ENCODE measurements at places on chromosomes 7 and 10.

- no peak for DNase-seq
Observed at GRCh38 chr7:125061-125475, 67.3 kb upstream of the FAM20C start.

DNA sequence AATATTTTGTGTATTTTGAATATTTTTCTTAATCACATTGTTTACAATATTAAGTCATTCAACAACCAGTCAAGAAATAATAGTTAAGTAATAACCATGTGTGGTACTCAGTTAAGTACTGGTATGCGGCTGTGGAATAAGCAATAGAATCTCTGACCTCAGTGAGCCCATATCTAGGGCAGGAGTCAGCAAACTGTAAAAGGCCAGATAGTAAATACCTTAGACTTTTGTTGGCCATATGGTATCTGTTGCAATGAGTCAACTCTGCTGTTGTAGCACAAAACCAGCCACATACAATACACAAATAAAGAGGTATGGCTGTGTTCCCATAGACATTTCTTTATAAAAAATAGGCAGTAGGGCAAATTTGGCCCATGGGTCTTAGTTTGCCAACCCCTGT is 311.6 kb upstream of the SEMA3A start:
- DNase-seq: no peak

DNA sequence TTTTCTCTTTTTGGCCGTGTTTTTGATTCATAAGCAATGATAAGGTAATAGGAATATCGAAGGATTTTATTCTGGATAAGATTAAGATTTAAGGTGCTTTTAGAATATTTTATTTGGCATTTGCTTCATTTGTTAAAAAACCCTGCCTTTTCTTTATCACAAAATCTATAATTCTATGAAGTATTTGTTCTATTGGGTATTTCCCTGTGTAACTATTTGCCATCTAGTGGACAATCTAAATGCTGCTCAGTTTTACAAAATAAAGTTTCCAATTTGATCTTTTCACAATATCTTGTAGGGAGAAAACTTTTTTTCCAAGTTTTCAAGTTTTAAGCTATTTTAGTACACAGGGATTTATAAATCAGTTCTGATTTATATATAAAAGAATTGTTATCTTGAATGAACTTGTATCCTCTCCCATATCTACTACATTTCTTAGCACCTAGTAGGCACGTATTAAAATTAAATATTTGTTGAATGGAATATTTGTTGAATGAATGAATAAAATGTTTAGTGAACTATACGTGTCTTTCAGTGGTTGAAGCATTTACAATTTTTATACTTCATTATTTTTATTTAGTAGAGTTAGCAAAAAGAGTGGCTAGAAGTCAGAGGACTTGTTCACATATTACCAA is 26.5 kb downstream of the ANKRD7 start:
- DNase-seq: no peak

DNA sequence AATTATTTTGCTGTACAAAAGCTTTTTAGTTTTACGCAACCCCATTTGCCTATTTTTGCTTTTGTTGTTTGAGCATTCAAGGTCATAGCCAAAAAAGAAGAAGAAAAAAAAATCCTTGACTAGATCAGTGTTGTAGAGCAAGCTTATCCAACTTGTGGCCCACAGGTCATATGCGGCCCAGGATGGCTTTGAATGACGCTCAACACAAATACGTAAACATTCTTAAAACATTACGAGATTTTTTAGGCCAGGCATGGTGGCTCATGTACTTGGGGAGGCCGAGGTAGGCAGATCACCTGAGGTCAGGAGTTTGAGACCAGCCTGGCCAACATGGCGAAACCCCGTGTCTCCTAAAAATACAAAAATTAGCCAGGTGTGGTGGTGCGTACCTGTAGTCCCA is 8.1 kb upstream of the MALSU1 start:
- no peak for DNase-seq

GRCh38 chr7:17618652-17618974 is 320.2 kb downstream of the AHR start:
- DNase-seq: no peak

DNA sequence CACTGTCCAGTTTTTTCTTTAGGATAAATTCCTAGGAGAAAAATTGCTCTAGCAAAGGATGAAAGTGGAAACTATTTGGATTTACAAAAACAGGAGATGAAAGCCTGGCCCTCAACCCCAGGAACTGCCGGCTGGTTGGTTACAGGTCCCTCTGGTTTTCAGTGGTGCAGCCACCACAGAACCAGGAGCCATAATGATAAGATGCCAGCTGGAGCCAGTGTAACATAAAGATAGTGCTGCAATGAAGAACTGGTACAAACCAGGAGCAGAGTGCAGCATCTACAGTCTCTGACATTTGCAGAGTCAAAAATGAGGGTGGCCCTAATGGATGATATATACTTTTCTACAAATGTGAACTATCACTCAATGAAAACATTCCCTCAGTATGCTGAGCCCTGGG is 20.4 kb upstream of the NUP42 start:
- no peak for DNase-seq

- no peak for DNase-seq
Observed at GRCh38 chr7:130070861-130071622, 708 bp downstream of the KLHDC10 start.

GRCh38 chr7:157371296-157371695 is 34.5 kb downstream of the DNAJB6 start:
- DNase-seq: no peak

GRCh38 chr7:47351233-47352154 is 230.4 kb downstream of the TNS3 start:
- no peak for DNase-seq

GRCh38 chr7:31029251-31030042 is 22.7 kb upstream of the ADCYAP1R1 start:
- no peak for DNase-seq

DNA sequence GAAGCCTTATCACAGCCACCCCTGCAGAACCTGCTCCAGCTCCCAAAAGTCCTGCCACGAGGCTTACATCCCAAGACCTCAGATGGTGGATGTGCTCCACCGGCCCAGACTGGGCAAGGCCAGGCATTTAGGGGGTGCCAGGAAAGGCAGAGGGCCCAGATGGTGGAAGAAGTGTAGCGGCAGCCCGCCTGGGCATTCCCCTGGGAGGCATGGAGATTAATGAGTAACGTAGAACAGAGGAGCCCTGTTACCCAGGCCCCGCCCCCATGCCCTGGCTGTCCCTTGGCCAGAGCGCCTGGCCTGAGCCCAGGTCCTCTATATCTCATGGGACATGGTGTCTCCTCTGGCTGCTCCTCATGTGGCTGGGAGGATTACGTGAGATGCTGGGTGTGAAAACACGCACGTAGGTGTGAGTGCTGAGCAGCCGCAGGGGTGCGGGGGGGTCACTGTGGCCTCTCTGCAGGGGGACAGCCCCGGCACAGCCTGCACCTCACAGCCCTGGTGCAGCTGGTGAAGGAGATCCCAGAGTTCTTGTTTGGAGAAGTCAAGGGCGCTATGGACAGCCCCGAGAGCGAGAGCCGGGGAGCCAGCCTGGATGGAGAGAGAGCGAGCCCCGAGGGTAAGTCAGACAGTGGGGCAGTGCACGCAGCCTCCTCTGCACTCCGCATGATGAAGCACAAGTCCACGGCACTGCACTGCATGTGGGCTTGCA is 52.9 kb downstream of the ZNF467 start:
- no peak for DNase-seq

- peak; percentile 59 for DNase-seq
Observed at GRCh38 chr7:77799078-77799964, 748 bp downstream of the PHTF2 start.

- no peak for DNase-seq
Observed at GRCh38 chr10:118356628-118357027, 14.5 kb upstream of the FAM204A start.

GRCh38 chr7:91717681-91718470 is 162.6 kb downstream of the MTERF1 start:
- DNase-seq: no peak

DNA sequence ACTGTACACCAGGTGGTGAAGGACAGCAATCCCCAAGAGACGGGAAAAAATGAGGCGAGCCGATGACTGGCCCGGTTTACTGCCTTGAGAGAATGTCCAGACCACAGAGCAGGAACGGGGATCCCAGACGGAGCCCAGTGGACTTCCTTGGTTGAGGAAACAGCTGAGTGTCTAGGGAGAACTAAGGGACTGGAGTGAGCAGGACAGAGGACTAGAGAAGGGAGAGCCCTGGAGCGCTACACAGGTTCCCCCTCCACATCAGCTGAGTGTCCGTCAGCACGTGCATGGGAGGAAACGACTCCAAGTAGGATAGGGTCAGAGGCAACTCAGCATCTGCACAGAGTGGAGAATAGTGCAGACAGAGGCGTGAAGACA is 7.1 kb upstream of the WDR86 start:
- DNase-seq: no peak

DNA sequence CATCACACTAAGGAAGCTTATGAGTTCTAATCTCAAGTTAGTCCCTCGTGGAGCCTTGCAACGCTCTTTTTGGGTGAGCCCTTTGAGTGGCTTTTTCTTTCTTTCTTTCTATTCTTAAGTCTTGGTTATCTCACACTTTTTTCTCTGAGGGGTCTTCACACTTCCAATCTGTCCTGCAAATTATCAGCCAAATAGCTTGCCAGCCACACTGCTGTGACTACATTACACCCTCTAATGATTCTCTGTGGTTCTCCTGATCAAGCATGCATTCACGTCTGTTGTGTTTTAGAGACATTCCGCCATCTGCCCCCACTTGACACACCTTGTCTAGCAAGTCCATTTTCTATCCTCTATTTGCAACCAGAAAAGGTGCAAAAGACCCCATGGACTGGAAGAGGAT is 340.2 kb downstream of the THSD7A start:
- DNase-seq: no peak

- DNase-seq: no peak
Observed at GRCh38 chr10:74901867-74902450, 75.6 kb downstream of the KAT6B start.

DNA sequence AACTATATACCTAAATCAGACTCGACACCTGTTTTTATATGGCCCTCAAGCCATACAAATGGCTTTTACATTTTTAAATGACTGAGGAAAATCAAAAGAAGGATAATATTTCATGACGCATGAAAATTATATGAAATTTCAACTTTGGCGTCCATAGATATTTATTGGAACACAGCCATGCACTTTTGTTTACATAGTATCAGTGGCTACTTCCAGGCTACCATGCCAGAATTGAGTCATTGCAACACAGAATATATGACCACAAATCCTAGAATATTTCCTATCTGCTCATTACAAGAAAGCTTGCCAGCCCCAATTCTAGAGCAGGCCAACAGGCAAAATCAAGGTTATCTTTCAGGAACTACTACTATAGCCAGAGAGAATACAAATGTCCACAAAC is 29.3 kb downstream of the AFAP1L2 start:
- DNase-seq: no peak

- DNase-seq: no peak
Observed at GRCh38 chr7:46139079-46139478, 218.0 kb upstream of the IGFBP3 start.

DNA sequence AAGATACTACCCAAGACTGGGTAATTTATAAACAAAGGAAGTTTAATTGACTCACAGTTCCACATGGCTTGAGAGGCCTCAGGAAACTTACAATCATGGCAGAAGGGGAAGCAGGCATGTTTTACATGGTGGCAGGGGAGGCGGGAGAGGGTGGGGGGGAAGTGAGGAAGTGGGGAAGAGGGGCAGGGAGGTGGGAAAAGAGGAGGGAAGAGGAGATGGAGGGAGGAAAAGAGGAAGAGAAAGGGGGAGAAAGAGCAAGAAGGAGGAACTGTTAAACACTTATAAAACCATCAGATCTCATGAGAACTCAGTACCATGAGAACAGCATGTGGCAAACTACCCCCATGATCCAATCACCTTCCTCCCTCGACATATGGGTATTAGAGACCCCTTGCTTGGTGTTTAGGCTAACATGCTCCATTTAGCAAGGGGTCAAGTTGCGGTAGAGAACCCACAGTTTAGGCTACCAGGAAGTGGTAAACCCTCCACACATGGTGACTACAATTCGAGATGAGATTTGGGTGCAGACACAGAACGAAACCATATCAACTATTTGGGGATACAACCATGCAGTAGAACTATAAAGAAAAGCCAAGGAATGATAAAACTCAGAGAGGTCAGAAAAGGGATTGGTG is 3.5 kb upstream of the LMBR1 start:
- no peak for DNase-seq

DNA sequence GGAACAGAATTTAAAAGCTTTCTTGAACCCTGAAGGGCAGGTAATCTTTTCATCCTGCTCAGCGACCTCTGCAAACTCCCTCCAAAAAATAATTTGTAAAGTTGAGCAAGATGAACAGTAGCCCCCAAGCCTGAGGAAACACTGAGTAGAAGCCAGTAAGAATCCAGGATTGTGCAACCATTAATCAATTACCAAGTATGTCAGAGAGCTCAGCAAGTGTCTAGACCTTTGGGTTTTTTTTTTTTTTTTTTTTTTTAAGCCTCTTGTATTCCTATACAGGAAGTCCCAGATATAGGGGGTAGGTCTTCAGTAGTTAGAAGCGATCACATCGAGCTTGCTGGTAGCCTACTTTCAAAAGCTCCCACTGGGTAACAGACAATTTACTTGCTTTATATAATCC is 155.2 kb downstream of the DGKI start:
- no peak for DNase-seq

DNA sequence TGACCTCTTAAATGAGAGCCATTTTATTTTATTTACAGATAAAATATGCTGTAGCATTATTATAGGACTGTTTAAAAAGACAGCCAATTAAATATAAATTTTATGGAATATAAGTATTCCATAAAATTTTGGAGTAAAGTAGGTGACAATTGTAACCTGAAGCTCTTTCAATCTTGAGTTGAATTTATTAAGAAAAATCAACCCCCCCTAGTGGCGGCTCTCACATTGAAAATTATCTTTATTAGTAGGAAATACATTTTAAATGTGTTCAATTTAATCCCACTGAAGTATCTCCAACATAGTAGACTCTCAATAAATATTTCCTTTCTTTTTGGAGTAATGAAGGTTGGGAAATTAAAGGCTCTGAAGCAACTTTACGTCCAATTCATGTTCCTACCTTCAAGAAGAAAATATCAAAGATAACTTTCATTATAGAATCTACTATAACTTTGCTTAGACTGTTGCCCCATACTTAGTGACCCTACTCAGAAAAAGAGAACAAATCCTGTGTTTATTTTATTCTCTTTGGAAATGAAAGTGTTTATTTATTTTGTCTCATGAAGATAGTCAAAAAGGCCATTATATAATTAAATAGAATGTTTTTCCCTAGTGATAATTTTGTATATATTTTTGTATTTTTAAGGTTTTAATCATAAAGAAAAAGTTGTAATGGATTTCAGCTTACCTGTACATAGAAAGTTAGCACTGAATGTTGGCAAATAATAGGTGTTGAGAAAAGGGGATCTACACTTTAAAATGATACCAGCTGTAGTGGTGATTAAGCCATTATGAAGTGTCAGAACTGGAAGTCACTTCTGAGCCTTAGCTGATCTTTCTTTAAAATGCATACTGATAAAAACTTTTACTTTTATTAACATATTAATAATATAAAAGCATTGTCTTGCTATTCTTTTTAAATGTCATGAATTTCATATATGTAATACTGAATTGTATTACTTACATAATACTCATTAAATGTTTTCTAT is 3.3 kb downstream of the AHR start:
- no peak for DNase-seq

Measured in hematopoietic multipotent progenitor cell (in vitro differentiated cells).